ENCODE measurements at places on chromosomes 4 and X.

- peak; percentile 83 for DNase-seq
Measured at GRCh38 chrX:68462653-68463052, 29.4 kb upstream of the OPHN1 start.

DNA sequence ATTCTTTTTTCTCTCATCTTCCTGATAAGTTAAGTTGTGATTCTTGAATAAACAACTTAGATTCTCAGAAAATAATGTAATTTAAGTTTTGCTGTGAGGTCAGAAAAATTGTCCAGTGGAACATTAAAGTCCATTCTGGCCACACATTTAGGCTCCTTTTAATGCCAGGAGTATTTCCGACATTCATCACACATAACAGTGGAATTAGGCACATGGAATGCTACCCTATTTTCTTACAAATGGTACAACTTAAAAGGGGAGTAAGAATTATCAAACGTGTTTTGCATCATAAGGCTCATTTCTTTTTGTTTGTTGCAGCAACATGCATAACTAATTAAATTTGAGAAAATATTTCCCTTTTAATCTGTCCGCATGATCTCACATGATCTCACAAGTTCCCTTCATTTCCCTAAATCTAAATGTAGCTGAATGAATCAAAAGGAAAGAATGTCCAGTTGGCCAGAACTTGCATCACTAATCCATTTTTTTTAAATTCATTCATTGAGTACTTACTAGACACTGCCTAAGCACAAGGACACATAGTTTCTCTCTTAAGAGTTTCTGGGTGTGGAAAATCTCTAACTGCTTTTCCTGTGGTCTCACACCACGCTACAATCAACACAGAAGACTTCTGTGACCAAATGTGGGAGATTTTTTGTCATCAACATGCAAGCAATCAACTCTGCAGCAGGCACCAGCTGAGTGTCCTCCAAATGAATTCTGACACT, 22.0 kb downstream of the SPARCL1 start:
- DNase-seq = no peak

GRCh38 chrX:51899741-51900140, 6.3 kb downstream of the MAGED1 start:
- DNase-seq = no peak

DNA sequence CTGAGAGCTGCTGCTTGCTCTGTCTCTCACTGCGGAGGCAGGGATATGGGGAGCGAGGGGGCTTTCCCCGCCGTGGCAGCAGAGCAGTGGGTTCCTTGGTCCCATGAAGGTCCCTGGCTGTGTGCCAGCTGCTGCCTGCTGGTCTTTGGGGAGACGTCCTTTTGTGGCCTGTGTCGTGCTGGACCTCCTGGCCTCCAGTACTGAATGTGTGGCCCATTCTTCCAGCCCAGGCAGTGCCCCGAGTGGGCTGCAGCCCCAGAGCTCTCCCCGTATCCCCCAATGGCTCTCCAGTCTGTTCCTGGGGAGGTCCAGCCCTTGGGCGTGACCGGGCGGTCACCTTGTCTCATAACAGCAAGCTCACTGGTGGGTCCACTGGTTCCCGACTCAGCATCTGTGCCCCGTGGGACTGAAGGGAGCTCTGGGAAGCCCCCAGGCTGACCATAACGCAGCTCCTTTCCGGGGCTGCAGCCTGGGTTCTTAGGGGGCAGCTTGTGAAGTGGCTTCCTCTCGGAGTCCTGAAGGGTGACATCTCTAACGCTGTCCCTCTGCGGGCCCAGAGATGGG, 115.6 kb downstream of the SMIM20 start:
- no peak for DNase-seq

GRCh38 chr4:85067342-85067741, 100.9 kb upstream of the WDFY3 start:
- DNase-seq = no peak

DNA sequence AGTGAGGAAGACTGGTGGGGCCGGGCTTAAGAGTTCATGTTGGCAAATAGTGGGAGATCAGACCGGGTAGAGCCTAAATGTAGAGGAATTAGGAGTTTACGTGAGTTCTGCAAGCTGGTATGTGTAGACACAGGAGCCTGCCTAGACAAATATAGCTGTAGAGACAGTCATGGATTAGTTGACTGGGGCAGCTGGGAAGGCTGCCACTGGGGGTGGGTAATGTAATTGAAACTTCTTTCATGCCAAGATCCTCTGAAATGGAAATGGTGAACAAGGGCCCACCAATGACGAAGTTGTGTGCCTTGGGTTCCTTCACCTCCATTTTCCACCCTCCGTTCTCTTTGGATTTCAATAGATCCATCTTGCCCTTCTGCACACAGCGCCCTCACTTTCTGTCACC, 11.9 kb upstream of the CAPN6 start:
- DNase-seq = no peak

- no peak for DNase-seq
Measured at GRCh38 chr4:901192-901910, 30.8 kb downstream of the GAK start.

- no peak for DNase-seq
Measured at GRCh38 chr4:6463311-6464289, 8.8 kb downstream of the PPP2R2C start.

- DNase-seq = peak; percentile 35
Measured at GRCh38 chr4:83054928-83055327, 19.9 kb downstream of the COPS4 start.

DNA sequence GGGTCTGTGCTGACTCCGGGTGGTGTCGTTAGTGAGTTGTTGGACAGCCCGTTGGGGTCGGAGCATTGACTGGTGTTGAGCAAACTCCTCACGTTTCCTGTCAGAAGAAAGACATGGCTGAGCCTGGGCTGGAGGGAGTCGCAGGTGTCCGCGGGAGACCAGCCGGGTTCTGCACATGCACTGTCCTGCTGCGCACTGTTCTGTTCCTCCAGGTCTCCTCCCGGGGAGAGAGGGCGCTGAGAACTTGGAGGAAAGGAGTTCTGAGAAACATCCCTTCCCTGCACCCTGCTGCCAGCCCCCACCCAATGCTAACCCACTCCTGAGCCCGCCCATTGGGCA, 1.1 kb downstream of the ZNF141 start:
- no peak for DNase-seq

DNA sequence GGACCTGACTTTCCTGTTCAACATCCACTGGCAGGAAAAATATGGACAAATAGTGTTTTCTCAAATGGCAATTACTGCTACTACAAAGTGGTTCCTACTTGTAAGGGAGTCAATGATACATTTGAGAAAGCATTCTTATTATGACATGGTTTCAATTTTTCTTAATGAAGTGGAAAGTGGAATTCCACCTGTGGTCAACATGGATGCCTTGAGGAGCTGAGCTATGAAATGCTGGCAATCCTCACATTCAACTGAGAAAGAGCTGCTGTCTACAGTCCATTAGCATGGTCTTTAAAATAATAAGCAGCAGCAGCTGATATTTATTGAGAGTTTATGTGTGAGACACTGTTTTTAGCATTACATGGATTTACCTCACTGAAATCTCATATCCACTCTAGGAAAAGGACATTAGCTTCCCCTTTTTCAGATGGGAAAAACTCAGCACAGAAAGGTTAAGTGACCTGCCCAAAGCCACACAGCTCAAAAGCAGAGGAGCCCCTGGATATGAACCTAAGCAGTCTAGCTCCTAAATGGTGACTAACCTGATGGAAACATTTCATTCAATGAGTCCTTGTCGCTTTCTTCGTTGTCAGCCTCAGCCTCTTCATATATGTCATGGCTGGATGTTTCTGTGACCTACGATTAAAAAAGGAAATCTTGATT, 29.2 kb downstream of the MAP7D3 start:
- no peak for DNase-seq

DNA sequence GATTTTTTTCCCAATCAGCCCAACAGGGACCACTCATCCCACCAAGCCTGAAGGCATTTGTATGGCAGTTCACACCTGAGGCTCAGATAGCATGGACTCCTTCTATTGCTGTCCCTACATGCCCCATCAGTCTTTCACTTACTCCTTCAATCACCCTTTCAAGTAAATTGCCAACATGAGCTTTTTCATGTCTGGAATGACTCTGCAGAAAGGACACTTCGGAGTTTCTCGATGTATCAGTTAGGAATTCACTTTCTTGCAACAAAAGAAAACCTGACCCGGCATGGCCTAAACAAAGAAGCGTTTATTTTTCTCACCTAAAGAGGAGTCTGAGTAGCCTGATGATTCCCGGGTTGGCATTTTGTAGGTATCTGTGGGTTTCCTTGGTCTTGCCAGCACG, 38.6 kb downstream of the RXFP1 start:
- DNase-seq = no peak

- peak; percentile 80 for DNase-seq
Measured at GRCh38 chrX:2928191-2928582, 952 bp downstream of the ARSD start.

DNA sequence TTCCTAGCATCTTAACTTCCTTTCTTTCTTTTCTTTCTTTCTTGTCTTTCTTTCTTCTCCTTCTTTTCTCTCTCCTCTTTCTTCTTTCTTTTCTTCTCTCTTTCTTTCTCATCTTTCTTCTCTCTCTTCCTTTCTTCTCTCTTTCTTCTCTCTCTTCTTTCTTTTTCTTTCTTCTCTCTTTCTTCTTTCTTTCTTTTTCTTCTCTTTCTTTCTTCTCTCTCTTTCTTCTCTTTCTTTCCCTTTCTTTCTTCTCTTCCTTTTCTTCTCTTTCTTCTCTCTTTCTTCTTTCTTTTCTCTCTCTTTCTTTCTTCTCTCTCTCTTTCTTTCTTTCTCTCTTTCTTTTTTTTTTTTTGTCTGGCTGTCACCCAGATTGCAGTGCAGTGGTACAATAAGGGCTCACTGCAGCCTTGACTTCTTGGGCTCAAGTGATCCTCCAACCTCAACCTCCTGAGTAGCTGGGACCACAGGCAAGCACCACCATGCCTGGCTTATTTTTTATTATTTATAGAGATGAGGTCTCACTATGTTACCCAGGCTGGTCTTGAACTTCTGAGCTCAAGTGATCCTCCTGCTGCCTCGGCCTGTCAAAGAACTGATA, 17.5 kb downstream of the NMU start:
- no peak for DNase-seq

- no peak for DNase-seq
Measured at GRCh38 chr4:83625821-83626220, 89.9 kb downstream of the GPAT3 start.

GRCh38 chr4:36322921-36323354, 41.5 kb downstream of the DTHD1 start:
- DNase-seq = peak; percentile 38

DNA sequence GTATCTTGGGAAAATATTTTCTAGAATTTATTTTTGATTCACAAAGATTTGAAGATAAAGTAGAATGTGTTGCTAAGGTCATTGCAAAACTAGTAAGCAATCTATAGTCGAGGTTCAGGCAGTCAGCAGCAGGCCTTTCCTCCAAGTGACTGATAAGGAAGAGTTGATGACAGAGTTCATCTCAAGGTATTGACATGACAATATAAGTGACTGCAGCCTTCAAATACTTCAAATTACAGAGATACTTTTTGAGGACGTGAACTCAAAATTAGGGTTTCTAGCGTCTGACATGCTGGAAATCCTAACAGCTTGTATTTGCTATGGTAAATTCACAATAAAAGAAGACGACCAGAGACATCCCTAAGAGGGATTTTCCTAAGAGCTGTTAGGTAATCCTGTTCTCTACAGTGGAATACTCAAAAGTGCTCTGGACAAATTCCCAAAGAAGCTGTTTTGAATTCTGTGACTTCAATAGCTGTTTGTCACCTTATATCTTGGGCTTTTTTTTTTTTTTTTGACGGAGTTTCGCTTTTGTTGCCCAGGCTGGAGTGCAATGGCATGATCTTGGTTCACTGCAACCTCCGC, 7.4 kb downstream of the ARHGAP10 start:
- no peak for DNase-seq

- DNase-seq = no peak
Measured at GRCh38 chr4:25608644-25609043, 47.0 kb upstream of the SLC34A2 start.

DNA sequence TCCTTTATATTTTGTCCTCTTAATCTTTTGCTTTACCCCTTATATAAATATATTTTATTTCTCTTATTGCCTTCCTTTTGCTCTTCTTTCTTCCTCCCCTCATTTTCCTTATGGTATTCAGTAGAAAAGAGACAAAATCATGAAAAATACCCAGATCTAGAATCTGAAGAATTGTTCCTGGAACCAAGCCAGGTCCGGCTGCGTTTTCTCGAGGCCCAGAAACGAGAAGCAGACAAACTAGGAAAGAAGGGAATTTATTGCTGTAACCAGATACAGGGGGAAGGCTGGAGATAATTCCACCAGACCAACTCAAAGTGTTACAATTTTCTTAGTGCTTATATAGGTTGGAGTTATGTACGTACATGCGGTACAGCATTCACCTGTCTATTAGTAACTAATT, 328.7 kb downstream of the GABRG1 start:
- DNase-seq = no peak

DNA sequence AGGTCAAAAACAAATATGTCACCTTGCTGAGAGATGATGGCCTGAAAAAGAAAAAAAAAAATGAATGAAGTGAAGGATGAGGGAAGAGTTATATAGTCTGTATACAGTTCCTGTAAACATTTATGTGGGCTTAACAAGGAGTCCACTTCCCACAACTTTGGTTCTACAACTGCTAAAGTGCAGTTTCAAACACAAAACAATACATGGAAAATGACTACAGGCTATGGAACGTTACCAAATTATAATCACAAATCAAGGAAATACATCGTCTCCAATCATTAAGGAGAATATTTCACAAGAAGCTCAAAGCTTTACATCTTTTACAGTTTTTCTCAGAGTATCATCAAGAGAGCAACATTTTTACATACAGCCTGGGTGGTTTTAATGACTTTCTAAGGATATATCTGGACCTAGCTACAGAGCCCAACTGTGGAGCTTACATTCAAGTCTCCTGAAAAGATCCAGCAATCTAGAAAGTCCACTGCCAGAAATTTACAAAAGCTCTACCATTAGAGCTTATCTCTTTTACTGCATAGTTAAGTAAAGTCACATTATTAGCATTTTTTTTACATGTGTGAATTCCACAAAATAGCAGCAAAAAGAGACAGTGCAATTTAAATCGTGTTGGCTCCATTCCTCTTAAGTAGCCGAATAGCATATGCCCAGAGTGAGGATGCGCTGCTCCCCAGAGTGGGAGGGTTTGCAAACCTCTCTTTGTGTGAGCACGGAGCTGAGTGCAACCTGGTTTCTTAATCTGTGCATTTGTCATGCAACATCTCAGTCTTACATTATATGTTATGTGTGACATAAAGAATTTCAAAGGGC, 128.3 kb downstream of the MANBA start:
- DNase-seq = no peak

- DNase-seq = no peak
Measured at GRCh38 chr4:116949856-116950255, 135.5 kb downstream of the TRAM1L1 start.

DNA sequence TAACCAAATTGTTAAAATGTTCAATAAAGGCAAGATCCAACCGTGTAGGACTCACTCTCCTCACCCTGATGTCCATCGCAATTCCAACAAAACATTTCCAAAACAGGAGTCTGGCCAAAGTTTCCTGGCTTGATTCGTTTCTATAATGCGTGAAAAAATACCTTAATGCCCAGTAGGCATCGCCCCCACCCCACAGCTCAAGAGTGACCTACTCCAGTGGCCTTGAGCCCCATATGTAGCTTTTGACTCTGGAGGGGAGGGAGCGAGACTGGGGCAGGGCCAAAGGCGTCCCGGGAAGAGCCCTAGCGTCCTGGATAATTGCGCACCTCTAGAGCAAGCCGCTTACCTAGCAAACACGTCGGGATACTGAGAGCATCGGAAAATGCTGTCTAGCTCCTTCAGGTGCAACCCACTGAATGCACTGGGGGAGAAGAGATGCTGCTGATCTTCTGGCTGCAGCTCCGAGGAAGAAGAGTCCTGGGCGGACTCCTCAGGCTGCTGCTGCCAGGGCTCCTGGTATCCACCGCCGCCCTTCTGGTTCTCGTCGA, 55.6 kb upstream of the NKAP start:
- no peak for DNase-seq

All from KBM-7 (cell line).